ENCODE measurements at places on chromosomes 5 and 9. TPM values are rescaled to one million over a fixed set of nuclear protein-coding genes. Genes with fewer than 3 reads are reported as not detected.

Gene SLC34A3
- polyA plus RNA-seq = not detected

GRCh38 chr9:70412832-70413463 lies 1.5 kb downstream of the KLF9 start:
- peak overlapping the region; percentile 87 for H3K27ac ChIP-seq
- H3K36me3 ChIP-seq = no peaks in the 10 kb centered on the region
- H3K4me3 ChIP-seq = peak overlapping the region; percentile 89
- H3K27me3 ChIP-seq = no peaks in the 10 kb centered on the region

Gene ORM2
- 5,754 TPM for polyA plus RNA-seq

Gene F12
- 294 TPM for polyA plus RNA-seq

Gene IL31RA
- not detected for polyA plus RNA-seq

GRCh38 chr9:96509026-96509425 lies 59.1 kb downstream of the HABP4 start:
- no peaks in the 10 kb centered on the region for H3K27me3 ChIP-seq
- no peak for DNase-seq
- H3K27ac ChIP-seq = no peak overlapping the region
- H3K36me3 ChIP-seq = peaks cover 8% of the 10 kb centered on the region
- H3K4me1 ChIP-seq = no peaks in the 10 kb centered on the region
- H3K4me3 ChIP-seq = no peak overlapping the region

Gene GDNF
- polyA plus RNA-seq = not detected

GRCh38 chr5:9888501-9888901 lies 258.4 kb upstream of the TAS2R1 start:
- no peak overlapping the region for H3K27ac ChIP-seq
- no peaks in the 10 kb centered on the region for H3K27me3 ChIP-seq
- H3K4me3 ChIP-seq = no peak overlapping the region
- no peaks in the 10 kb centered on the region for H3K36me3 ChIP-seq
- DNase-seq = no peak
- no peaks in the 10 kb centered on the region for H3K4me1 ChIP-seq

Gene VCP
- 57.6 TPM for polyA plus RNA-seq

Gene CRHBP
- polyA plus RNA-seq = 106 TPM

- H3K4me1 ChIP-seq = no peaks in the 10 kb centered on the region
- H3K27me3 ChIP-seq = no peaks in the 10 kb centered on the region
- no peak overlapping the region for H3K27ac ChIP-seq
- DNase-seq = no peak
- H3K4me3 ChIP-seq = no peak overlapping the region
Observed at GRCh38 chr9:108053555-108054061, 564.0 kb upstream of the KLF4 start.

Gene GPR150
- polyA plus RNA-seq = 0.07 TPM

GRCh38 chr5:14184725-14185124 lies 41.6 kb downstream of the TRIO start:
- no peak overlapping the region for H3K27ac ChIP-seq
- H3K4me3 ChIP-seq = no peak overlapping the region
- H3K4me1 ChIP-seq = peaks cover 30% of the 10 kb centered on the region
- DNase-seq = no peak
- no peaks in the 10 kb centered on the region for H3K27me3 ChIP-seq
- no peaks in the 10 kb centered on the region for H3K36me3 ChIP-seq

DNA sequence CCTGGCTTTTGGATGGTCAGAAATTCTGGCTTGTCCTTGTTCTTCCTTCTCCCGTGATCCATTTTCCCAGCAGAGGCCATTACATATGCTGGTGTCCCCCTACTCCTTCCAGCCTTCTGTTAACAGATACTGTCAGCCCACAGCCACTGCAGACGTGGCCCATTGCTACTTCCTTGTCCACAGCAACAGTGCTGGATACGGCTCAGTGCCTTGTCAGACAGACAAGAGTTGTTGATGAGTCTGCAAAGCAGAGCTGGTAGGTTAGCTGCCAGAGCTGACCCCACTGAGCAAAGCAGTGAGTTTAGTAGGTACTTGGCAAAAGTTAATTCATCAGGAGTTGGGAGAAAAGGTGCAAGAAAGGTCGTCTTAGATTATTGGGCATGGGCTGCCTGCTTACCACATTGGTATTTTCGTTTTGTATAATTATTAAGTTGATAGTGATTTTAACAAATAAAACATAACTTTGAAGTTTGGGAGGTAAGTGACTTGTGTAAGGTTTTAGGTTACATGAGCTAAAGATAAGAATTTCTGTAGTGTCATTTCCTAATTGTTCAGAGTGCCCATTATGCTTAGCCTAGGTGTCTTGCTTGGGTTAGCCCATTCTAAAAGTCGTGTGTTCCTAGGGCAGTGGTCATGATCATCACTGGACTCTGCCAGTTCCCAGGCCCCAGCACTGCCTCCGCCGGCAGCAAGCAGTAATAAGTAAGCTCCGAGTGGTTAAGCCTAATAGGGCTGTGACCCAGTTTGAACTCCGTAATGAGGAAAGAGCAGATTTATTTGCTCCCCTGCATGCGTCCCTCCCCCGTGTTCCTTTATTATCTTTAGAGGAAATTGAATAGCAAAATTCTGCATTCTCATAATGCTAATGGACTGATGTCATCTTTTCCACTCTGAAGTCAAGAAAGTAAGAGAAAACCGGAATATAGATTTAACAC lies 292.0 kb downstream of the FANCC start:
- peaks cover 10% of the 10 kb centered on the region for H3K36me3 ChIP-seq
- no peak for DNase-seq
- H3K27ac ChIP-seq = peak overlapping the region; percentile 78

- H3K27ac ChIP-seq = peak overlapping the region; percentile 35
- H3K4me3 ChIP-seq = no peak overlapping the region
- no peaks in the 10 kb centered on the region for H3K36me3 ChIP-seq
- H3K4me1 ChIP-seq = no peaks in the 10 kb centered on the region
Observed at GRCh38 chr5:139459451-139459934, 3.0 kb downstream of the ECSCR start.

- no peak overlapping the region for H3K27ac ChIP-seq
- DNase-seq = no peak
- H3K36me3 ChIP-seq = peaks cover 7% of the 10 kb centered on the region
- H3K4me3 ChIP-seq = no peak overlapping the region
Observed at GRCh38 chr9:95463148-95464060, 53.4 kb downstream of the PTCH1 start.

GRCh38 chr9:90808398-90808797 lies 6.8 kb downstream of the SYK start:
- no peak overlapping the region for H3K27ac ChIP-seq
- H3K27me3 ChIP-seq = no peaks in the 10 kb centered on the region
- no peaks in the 10 kb centered on the region for H3K36me3 ChIP-seq
- no peak for DNase-seq
- no peak overlapping the region for H3K4me3 ChIP-seq

DNA sequence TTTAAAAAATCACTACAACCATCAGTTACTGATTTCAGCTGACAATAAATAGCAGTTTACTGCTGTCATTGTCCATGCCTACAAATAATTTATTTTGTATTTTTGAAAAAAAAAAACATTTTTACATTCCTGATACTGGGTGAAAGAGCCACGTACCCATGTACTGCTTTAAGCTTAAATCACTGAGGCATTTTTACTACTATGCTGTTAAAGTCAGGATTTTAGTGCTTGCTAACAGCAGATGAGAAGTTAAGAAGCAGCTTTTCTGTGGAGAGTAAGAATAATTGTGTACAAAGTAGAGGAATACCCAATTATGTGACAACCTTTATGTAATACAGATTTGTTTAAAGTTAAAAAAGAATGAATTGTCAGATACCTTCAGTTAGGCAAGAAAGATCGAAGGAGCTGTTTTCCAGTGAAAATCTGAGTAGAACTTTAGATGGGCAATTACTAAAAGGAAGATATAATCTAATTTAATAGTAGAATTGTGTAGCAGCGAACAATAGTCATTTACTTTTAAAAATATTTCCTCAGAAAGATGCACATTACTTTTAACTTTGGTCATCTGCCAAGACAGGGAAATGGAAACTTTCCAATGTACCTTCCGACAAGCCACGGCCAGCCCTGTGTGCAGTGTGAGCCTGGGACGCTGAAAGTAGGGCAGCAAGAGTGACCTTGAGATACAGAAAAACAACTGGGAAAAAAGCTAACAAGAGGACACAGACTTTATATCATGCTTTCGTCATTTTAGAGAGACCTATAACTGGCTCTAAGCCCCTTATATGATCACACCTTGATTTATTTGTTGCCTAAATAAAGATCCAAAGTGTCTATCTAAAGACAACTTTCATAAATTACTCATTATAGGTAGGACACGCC lies 39.9 kb downstream of the RHOBTB3 start:
- H3K4me3 ChIP-seq = no peak overlapping the region
- no peak for DNase-seq
- H3K27ac ChIP-seq = peak overlapping the region; percentile 88
- peaks cover 25% of the 10 kb centered on the region for H3K4me1 ChIP-seq
- no peaks in the 10 kb centered on the region for H3K27me3 ChIP-seq

Gene SNX2
- 29.3 TPM for polyA plus RNA-seq

GRCh38 chr5:173742432-173742816 lies 126.0 kb upstream of the BOD1 start:
- H3K27ac ChIP-seq = no peak overlapping the region
- DNase-seq = no peak
- no peaks in the 10 kb centered on the region for H3K4me1 ChIP-seq
- no peaks in the 10 kb centered on the region for H3K27me3 ChIP-seq
- H3K4me3 ChIP-seq = no peak overlapping the region

Gene MARCHF6
- 20.6 TPM for polyA plus RNA-seq

GRCh38 chr9:123656565-123656964 lies 273.4 kb downstream of the DENND1A start:
- H3K36me3 ChIP-seq = no peaks in the 10 kb centered on the region
- H3K4me1 ChIP-seq = no peaks in the 10 kb centered on the region
- no peak for DNase-seq
- H3K4me3 ChIP-seq = no peak overlapping the region
- no peaks in the 10 kb centered on the region for H3K27me3 ChIP-seq

GRCh38 chr5:6084376-6084775 lies 294.0 kb downstream of the MED10 start:
- no peaks in the 10 kb centered on the region for H3K36me3 ChIP-seq
- no peak overlapping the region for H3K4me3 ChIP-seq
- no peaks in the 10 kb centered on the region for H3K4me1 ChIP-seq

DNA sequence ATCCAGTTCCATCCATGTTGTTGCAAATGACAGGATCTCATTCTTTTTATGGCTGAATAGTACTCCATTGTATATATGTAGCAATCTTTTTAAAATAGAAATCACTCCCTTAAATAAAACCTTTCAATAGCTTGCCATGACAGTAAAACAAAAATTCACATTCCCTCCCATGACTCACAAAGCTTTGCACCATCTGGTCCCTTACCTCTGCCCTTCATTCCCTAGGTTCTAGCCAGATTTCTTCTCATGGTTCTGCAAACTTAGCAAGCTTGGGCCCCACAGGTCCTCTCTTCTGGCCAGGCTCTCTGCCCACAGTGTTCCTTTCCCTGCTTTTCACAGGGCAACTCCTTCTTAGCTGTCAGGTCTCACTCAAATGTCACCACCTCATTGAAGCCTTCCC lies 4.3 kb upstream of the SPOCK1 start:
- H3K4me1 ChIP-seq = peaks cover 6% of the 10 kb centered on the region
- H3K36me3 ChIP-seq = no peaks in the 10 kb centered on the region
- no peak for DNase-seq

GRCh38 chr5:130222573-130222972 lies 318.3 kb downstream of the CHSY3 start:
- no peaks in the 10 kb centered on the region for H3K27me3 ChIP-seq
- no peak overlapping the region for H3K27ac ChIP-seq
- no peaks in the 10 kb centered on the region for H3K4me1 ChIP-seq
- H3K36me3 ChIP-seq = no peaks in the 10 kb centered on the region
- H3K4me3 ChIP-seq = no peak overlapping the region

DNA sequence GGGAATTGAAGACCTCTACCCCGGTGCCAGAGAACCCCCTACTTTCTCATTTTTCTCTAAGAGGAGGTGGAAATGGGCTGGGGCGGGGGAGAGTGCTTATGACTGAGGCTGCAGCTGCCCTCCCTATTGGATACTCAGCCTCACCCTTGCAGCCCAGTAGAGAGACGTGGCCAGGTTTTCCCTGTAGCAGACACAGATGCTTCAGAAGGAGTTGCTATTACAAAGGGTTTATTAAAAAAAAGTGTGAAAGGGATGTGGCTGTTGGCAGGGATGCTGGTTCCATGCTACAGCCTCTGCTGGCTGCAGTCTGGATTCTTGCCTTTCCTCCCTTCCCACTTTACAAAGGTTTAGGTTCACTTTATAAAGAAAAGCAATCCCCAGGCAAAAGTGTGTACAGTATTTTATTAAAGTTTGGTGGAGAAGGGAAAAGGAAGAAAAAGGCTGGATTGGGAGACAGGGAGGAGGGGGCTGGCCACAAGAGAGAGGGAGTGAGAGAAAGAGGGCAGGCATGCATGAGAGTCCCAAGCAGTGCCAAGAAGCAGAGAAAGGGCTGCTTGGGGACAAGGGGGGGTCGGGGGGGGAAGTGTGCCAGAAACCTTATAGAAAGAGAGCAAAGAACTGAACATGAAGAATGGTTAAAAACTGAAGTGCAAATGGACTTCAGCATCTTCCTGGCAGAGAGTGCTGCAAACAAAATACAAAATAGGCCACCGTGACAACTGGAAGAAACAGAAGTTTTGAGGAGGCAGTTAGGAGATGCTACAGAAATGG lies 29.5 kb upstream of the NFIB start:
- no peak overlapping the region for H3K4me3 ChIP-seq

GRCh38 chr9:32294106-32294505 lies 90.3 kb upstream of the ACO1 start:
- no peak overlapping the region for H3K4me3 ChIP-seq
- no peaks in the 10 kb centered on the region for H3K4me1 ChIP-seq
- no peak for DNase-seq
- no peaks in the 10 kb centered on the region for H3K27me3 ChIP-seq
- no peaks in the 10 kb centered on the region for H3K36me3 ChIP-seq

Gene GOLM1
- polyA plus RNA-seq = 7.9 TPM

Gene TAF11L10
- polyA plus RNA-seq = not detected

- H3K4me1 ChIP-seq = no peaks in the 10 kb centered on the region
- H3K4me3 ChIP-seq = no peak overlapping the region
- no peak for DNase-seq
- peaks cover 25% of the 10 kb centered on the region for H3K36me3 ChIP-seq
- H3K27ac ChIP-seq = no peak overlapping the region
Observed at GRCh38 chr5:177598477-177598876, 1.5 kb upstream of the B4GALT7 start.

Gene SLC6A3
- not detected for polyA plus RNA-seq

DNA sequence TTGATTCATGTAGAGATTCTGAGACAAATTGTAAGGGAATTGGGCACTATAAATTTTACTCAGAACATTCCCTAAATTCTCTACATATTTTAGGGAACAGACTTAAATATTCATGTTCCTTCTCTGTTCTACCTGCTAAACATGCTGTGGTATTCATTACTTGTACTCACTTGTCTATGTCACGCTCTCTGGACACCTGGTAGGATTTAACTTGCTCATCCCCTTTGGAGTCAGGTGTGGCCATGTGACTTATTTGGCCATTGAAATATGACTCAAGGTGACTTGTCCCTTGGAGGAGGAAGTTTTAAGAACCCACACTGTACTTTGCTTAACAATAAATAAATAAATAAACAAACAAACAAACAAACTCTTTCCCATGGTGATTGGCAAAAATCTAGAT lies 2258.8 kb upstream of the WWC1 start:
- no peaks in the 10 kb centered on the region for H3K36me3 ChIP-seq
- no peak overlapping the region for H3K27ac ChIP-seq
- H3K4me1 ChIP-seq = no peaks in the 10 kb centered on the region
- H3K4me3 ChIP-seq = no peak overlapping the region
- H3K27me3 ChIP-seq = no peaks in the 10 kb centered on the region

Data from liver (tissue), 10 donors.